ENCODE measurements at places on chromosomes 16 and 17. TPM values are rescaled to one million over a fixed set of nuclear protein-coding genes. Genes with fewer than 3 reads are reported as not detected.

GRCh38 chr17:69323806-69324205 lies 3.1 kb downstream of the ABCA5 start:
- H3K36me3 ChIP-seq: peaks cover 3% of the 10 kb centered on the region

The FOXF1 gene
- total RNA-seq: not detected

- no peak overlapping the region for H3K27ac ChIP-seq
- H3K4me1 ChIP-seq: no peaks in the 10 kb centered on the region
- no peak overlapping the region for H3K4me3 ChIP-seq
- H3K36me3 ChIP-seq: no peaks in the 10 kb centered on the region
- H3K27me3 ChIP-seq: peaks cover 18% of the 10 kb centered on the region
Measured at GRCh38 chr17:70157151-70157550, 12.2 kb upstream of the KCNJ2 start.

The TSPOAP1 gene
- 31.4 TPM for total RNA-seq

DNA sequence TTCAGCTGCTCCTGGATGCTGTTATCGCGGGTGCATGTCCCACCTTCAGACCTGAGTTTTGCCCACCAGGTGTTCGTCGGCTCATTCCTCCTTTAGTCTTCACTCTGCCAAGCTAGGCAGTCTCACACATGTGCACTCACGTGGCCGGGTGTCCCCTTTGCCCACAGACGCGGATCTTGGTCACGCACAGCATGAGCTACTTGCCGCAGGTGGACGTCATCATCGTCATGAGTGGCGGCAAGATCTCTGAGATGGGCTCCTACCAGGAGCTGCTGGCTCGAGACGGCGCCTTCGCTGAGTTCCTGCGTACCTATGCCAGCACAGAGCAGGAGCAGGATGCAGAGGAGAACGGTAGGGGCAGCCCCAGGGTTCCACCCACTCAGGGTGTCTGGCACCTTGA lies 133.1 kb downstream of the ABCC6 start:
- DNase-seq: no peak
- no peaks in the 10 kb centered on the region for H3K27me3 ChIP-seq
- no peaks in the 10 kb centered on the region for H3K4me1 ChIP-seq
- H3K27ac ChIP-seq: peak overlapping the region; percentile 52
- H3K36me3 ChIP-seq: peaks cover 46% of the 10 kb centered on the region

DNA sequence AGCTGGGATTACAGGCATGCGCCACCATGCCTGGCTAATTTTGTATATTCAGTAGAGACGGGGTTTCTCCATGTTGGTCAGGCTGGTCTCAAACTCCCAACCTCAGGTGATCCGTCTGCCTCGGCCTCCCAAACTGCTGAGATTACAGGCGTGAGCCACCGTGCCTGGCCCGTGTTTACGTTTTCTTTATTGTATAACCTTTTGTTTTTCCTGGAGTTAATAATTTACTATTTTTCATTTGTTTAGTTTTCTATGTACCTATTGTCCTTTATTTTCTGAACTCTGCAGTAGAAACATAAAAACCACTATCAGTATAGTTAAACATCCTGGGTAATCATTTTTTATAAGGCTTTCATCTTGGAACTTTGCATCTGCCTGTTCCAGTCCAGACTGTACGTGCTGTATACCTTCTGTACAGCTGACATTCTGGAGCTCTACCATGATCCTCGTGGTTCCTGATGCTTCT lies 73.6 kb downstream of the PPM1E start:
- no peak overlapping the region for H3K27ac ChIP-seq
- H3K36me3 ChIP-seq: no peaks in the 10 kb centered on the region
- H3K4me1 ChIP-seq: no peaks in the 10 kb centered on the region
- no peak for DNase-seq
- no peak overlapping the region for H3K4me3 ChIP-seq

- H3K27me3 ChIP-seq: peaks cover 2% of the 10 kb centered on the region
- no peaks in the 10 kb centered on the region for H3K36me3 ChIP-seq
- H3K4me3 ChIP-seq: no peak overlapping the region
Measured at GRCh38 chr16:88560714-88561484, 9.3 kb upstream of the ZC3H18 start.

DNA sequence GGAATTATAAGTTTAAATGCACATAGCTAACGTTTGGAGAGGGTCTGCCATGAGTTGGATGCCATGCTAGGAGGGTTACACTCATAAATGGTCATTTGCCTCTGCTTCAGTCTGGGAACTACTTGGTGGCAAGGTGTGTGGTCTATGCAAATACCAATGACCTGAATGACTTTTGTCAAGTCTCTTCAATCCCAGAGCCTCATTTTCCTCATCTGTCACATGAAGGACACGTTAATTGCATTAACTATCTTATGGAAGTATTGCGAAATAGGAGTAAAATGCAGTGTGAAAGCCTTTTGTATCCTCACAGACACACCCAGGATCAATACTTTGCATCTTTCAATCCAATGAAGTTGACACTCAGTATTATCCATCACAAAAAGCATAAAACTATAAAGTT lies 62.8 kb downstream of the CDK5R1 start:
- no peaks in the 10 kb centered on the region for H3K36me3 ChIP-seq
- no peak overlapping the region for H3K4me3 ChIP-seq
- peaks cover 49% of the 10 kb centered on the region for H3K4me1 ChIP-seq
- no peak overlapping the region for H3K27ac ChIP-seq

DNA sequence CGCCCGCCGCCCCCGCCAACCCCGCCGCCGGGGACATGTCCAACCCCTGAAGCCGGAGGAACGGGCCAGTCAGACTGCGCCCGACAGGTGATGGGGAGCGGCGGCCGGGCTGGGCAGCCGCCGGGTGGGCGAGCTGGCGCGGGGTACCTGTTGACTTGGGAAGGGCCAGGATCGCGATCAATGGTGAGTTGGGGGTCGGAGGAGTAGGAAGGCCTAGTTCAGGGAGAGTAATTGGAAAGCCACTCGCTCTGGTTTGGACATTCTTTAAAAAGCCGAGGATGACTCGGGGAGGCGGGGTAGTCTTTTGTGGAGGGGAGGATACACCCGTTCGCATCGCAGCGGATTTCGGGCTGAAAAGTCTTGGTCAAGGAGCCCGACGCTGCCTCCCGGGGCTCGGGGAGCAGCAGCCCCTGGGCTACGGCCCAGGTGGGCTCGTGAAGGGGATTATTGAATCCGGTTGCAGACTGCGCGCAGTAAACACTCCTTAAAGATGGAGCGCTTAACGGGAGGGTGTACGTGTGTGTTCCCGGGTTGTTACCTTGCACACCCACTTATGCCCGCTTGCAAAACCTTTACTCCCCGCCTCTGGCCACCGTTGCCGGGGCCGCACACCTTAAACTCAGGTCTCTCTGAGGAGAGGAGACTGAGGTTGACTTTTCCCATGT lies 123.8 kb downstream of the GOSR1 start:
- no peak for DNase-seq
- H3K4me1 ChIP-seq: peaks cover 19% of the 10 kb centered on the region
- no peaks in the 10 kb centered on the region for H3K36me3 ChIP-seq
- peak overlapping the region; percentile 95 for H3K4me3 ChIP-seq
- peak overlapping the region; percentile 92 for H3K27ac ChIP-seq

The TP53TG3 gene
- not detected for total RNA-seq

The MIEF2 gene
- total RNA-seq: 5.8 TPM

DNA sequence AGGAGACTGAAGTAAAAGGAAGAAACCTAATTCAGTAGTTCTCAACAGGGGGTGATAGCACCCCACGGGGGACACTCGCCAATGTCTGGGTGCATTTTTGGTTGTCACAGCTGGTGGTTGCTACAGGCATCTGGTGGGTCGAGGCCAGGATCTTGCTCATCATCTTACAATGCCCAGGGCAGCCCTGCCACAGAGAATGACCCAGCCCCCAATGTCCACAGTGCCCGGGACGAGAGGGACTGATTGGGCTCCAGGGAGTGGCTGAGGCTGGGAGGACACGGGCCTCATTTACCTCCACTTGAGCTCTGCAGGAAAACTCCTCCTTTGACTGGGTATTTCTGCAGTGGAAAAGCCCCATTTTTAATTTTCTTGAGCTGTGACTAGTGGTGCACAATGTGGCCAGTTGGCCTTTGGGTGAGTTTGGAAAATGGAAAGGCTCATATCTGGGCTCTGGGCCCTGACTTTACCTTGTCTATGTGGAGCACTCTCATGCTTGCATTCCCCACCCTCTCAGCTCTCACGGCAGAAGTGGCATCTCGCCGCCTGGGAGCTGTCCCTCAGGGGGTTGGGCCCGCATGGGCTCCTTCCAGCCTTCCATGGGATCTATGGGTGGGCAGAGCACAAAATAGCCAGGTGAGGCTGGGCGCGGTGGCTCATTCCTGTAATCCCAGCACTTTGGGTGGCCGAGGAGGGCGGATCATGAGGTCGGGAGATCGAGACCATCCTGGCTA lies 37.7 kb upstream of the IRF8 start:
- no peak for DNase-seq
- no peak overlapping the region for H3K4me3 ChIP-seq
- H3K27me3 ChIP-seq: peaks cover 12% of the 10 kb centered on the region
- no peaks in the 10 kb centered on the region for H3K36me3 ChIP-seq
- peaks cover 6% of the 10 kb centered on the region for H3K4me1 ChIP-seq

- H3K36me3 ChIP-seq: no peaks in the 10 kb centered on the region
- no peak overlapping the region for H3K4me3 ChIP-seq
- H3K27ac ChIP-seq: no peak overlapping the region
- DNase-seq: no peak
- H3K27me3 ChIP-seq: peaks cover 11% of the 10 kb centered on the region
Measured at GRCh38 chr17:6701719-6702118, 11.4 kb downstream of the SLC13A5 start.

DNA sequence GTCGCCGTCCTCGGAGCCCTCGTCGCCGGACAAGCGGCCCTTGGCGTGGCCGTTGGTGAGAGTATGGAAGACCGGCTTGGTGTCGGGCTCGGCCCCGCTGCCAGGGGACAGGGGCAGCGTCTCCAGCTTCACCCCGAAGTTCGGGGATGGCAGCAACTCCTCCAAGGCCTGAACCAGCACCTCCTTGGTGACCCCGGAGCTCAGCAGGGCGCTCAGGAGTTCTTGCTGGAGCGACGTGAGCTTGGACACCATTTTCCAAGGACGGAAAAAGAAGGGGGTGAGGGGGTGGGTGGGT lies 279 bp downstream of the HNF1B start:
- no peak for DNase-seq
- peak overlapping the region; percentile 84 for H3K4me3 ChIP-seq
- peaks cover 2% of the 10 kb centered on the region for H3K36me3 ChIP-seq
- H3K4me1 ChIP-seq: peaks cover 32% of the 10 kb centered on the region
- peaks cover 70% of the 10 kb centered on the region for H3K27me3 ChIP-seq

DNA sequence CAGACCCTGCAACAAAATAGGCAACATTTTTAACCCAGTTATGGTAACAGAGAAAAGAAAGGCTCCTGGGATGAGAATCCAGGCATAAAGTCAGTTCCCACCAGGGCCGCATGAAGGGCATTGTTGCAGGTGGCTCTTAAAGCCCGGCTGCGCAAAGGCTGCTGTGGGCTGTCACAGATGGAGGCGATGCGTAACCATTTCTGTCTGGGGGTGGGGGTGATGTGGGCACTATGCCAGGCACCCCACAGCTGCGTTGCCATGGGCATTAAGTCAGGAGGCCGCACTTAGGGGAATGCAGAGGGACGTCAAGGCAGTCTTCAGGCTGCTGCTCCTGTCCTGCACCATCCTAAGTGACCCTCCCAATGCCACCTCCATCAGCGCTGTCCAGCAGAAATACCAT lies 228.4 kb downstream of the CPPED1 start:
- peaks cover 27% of the 10 kb centered on the region for H3K4me1 ChIP-seq
- DNase-seq: no peak
- no peak overlapping the region for H3K27ac ChIP-seq
- H3K36me3 ChIP-seq: peaks cover 22% of the 10 kb centered on the region

DNA sequence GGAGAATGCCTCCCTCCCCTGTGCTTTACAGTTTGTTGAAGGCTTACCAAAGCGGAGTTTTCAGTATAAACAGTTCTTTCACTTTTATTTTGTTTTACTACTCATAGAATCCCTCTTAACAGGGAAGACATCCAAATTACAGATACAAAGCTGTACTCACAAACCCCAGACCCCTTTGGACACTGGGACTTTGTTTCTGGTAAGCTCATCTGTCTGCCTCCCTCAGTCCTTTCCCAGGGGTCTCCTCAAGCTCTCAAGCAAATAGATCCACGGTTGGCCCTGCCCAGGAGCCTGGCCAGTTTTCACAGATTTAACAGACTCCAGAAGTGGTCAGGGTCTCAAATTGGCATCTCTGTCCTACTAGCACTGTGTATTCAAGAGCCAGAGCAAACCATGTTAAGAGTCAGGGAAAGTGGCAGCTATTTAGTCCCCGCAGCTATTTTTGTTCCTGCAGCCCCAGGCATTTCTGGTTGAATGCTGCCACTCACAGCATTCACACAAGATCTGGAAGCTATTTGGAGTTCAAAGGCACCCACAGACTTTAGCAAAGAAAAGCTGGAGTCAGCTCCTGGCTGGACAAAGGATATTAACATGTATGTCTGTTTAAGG lies 54.2 kb downstream of the TMEM100 start:
- H3K27me3 ChIP-seq: no peaks in the 10 kb centered on the region
- H3K27ac ChIP-seq: no peak overlapping the region
- H3K4me3 ChIP-seq: no peak overlapping the region
- no peaks in the 10 kb centered on the region for H3K4me1 ChIP-seq
- H3K36me3 ChIP-seq: no peaks in the 10 kb centered on the region

- DNase-seq: no peak
- no peaks in the 10 kb centered on the region for H3K27me3 ChIP-seq
- H3K27ac ChIP-seq: no peak overlapping the region
- no peaks in the 10 kb centered on the region for H3K36me3 ChIP-seq
- H3K4me1 ChIP-seq: no peaks in the 10 kb centered on the region
Measured at GRCh38 chr17:58741121-58741625, 14.5 kb upstream of the PPM1E start.

- no peak overlapping the region for H3K4me3 ChIP-seq
- no peaks in the 10 kb centered on the region for H3K4me1 ChIP-seq
- peaks cover 21% of the 10 kb centered on the region for H3K36me3 ChIP-seq
- no peak for DNase-seq
- no peak overlapping the region for H3K27ac ChIP-seq
- no peaks in the 10 kb centered on the region for H3K27me3 ChIP-seq
Measured at GRCh38 chr16:53235851-53236250, 181.1 kb downstream of the CHD9 start.

The PSMD7 gene
- 175 TPM for total RNA-seq

The TMEM235 gene
- total RNA-seq: not detected

DNA sequence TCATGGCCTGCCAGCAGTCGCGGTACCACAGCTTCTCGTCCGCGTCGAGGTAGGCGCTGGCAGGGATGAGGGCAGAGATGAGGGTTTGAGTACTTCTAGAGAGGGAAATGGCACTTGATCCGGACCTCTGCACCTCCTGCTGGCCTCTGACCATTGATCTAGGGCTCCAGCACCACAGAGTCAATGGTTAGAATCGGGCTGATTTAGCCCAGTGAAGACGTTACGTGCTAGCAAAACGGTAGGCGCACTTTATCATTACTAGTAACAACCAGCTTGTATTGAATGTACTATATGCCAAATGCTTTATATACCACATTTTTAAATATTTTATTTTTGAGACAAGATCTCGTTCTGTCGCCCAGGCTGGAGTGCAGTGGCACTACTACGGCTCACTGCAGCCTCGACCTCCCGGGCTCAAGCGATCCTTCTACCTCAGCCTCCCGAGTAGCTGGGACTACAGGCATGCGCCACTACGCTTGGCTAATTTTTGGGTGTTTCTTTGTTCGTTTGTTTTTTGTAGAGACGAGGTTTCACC lies 526 bp downstream of the TSNAXIP1 start:
- H3K27me3 ChIP-seq: peaks cover 6% of the 10 kb centered on the region
- peak overlapping the region; percentile 90 for H3K4me3 ChIP-seq

The MYOCD gene
- total RNA-seq: not detected

The GPATCH8 gene
- total RNA-seq: 50.4 TPM

The KCNJ12 gene
- total RNA-seq: not detected

The CCNF gene
- total RNA-seq: 46.7 TPM

The KRTAP4-9 gene
- total RNA-seq: not detected

- no peaks in the 10 kb centered on the region for H3K36me3 ChIP-seq
- no peak overlapping the region for H3K27ac ChIP-seq
- no peak for DNase-seq
- H3K4me3 ChIP-seq: no peak overlapping the region
- H3K27me3 ChIP-seq: no peaks in the 10 kb centered on the region
- no peaks in the 10 kb centered on the region for H3K4me1 ChIP-seq
Measured at GRCh38 chr16:7374614-7375174, 42.0 kb downstream of the RBFOX1 start.

Data from activated T-helper 1 cell treated with anti-CD3 and anti-CD28 coated beads, Interleukin-12 subunit alpha, Interleukin-12 subunit beta, Interleukin-2, Interleukin-4 antibody, amounts not matched to agents 30 ng/mL and 10 ng/mL and 1 ng/mL, durations not matched to agents 14 hours and 24 hours and 36 hours (primary cell).